HS-5 (cell line): ENCODE measurements at places on chromosomes 16 and 17.

DNA sequence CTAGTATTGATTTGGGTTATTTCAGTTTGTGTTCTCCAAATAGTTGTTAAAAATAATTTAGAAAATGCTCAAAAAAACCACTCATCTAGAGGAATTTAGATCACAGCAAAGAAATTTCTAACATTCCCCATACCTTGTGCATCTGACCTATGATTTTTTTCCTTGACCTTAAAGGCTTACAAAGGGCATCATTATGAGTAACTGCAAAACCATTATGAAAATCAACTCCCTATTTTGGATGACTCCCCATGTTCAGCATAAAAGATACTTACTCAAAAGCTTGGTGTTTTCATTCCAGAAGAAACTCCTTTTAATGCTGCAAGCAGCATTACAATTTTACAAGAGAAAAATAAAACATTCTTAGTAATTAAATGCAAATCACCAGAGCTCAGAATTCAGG, 83.2 kb downstream of the GRIN2A start:
- peak; percentile 83 for DNase-seq

GRCh38 chr17:17830269-17830567, 6.6 kb downstream of the SREBF1 start:
- DNase-seq, result no peak

- DNase-seq, result no peak
Measured at GRCh38 chr17:81095383-81095762, 60.4 kb downstream of the BAIAP2 start.

DNA sequence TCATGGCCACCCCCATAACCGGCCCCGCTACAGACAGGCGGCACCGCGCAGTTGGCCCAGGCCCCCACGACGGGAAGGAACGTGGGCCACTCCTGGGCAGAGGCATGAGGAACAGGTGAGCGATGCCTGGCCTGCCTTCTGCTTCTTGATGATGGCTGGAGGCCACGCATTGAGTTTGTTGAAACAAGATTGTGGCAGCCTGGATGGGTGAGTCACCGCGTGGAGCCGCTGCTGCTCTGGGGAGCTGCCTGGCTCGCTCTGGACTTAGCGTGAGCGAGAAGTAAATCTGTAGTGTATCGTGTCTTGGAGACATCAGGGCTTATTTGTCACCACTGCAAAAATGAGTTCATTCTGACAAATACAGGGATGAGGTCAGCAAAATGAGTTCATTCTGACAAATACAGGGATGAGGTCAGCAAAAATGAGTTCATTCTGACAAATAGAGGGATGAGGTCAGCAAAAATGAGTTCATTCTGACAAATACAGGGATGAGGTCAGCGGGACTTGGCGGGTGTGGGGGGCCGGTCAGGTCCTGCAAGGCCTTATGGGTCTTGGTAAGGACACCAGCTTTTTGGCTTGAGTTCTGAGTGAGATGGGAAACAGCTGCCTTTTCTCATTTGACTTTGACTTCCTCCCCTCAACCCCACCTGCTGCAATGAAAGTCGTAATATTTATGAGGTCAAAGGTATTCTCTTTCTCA, 93.0 kb downstream of the SEC14L1 start:
- no peak for DNase-seq

- DNase-seq, result no peak
Measured at GRCh38 chr17:50187751-50188530, 13.5 kb downstream of the COL1A1 start.

GRCh38 chr17:45121055-45121454, 11.3 kb downstream of the PLCD3 start:
- no peak for DNase-seq

DNA sequence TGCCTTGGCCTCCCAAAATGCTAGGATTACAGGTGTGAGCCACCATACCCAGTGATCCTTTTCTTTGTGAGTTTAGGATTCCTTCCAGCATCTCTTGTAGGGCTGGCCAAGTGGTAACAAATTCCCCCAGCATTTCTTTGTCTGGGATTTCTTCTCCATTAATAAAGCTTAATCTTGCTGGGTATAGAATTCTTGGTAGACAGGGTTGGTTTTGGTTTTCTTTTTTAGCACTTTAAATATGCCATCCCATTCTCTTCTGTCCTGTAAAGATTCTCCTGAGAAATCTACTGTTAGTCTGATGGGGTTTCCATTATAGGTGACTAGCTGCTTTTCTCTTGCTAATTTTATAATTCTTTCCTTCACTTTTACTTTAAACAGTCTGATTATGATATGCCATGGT, 173.0 kb upstream of the TOM1L1 start:
- DNase-seq, result no peak

DNA sequence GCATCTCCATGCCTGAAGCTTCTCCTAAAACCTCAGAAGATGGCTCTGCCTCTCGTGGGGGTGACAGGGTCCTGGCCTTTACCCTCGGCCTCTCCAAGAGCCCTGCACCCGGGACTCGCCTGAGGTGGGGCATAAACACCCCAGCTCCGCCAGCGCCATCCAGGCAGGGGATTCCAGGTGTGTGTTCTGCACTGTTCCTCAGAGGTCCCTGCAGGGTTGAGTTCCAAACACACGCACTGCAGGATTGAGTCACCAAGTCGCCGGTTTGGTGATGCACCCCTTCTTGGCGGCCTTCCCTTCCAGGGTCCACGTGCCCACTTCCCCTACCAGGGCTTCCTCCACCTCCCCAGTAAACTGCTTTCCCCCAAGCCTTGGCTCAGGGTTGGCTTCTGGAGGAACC, 40.0 kb upstream of the RBFOX3 start:
- no peak for DNase-seq

DNA sequence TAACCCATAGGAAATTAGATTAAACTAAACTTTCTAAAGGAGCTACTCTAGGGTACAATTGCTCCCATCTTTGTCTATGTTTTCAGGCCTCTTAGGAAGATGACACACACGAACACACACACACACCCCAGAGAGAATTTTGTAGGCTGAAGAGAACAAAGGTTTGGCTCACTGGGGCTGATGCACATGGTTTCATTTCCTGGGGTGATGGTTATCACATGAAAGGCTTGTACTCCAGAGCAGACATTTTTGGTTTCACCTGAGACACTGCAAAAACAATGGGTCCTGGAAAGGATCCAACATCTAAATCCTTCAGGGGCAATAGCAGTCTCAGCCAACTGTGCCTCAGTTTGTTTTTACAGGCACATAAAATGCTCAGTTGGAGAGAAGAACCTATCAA, 62.8 kb downstream of the GRB7 start:
- DNase-seq, result no peak

GRCh38 chr17:76219670-76220383, 20.5 kb downstream of the RNF157 start:
- no peak for DNase-seq

DNA sequence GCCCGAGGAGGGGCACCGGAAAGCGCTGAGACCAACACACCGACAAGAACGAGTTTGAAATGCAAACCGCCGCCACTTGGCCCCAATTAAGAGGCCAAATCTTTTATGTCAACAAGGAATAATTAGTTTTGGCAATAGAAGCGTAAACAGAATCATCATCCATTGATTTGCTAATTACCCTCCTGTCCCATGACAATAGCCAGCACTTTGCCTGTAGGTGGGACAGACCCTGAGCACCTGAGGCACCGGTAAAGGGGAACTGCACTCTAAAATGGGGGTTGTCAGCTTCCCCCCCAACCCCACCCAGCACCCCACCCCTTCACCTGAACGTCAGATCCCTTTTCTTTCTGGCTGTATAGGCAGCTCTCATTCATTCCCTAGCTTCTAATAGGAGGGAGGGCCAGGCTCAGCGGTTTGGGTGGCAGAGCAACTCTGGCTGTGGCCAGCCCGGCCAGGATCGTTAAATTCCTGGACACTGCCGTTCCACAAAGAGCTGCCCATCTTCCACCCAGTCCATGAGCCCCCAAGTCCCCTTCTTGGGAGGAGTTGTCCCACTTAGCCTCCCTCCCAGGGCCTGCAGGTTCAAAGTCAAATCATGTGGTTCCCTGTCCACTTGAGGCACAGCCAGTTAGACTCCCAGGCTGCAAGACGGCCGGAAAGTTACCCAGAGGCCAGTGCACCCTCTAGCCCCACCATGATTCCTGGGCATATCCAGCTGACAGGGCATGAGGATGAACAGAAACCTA, 45.8 kb downstream of the WNT3 start:
- DNase-seq, result no peak

GRCh38 chr17:4788159-4788806, 481 bp upstream of the GLTPD2 start:
- no peak for DNase-seq

GRCh38 chr17:50660042-50660886, 25.6 kb downstream of the ABCC3 start:
- no peak for DNase-seq

GRCh38 chr16:1794221-1794871, 841 bp upstream of the IGFALS start:
- DNase-seq, result no peak

GRCh38 chr16:87822108-87822970, 47.0 kb downstream of the SLC7A5 start:
- no peak for DNase-seq

GRCh38 chr16:3468501-3468900, 25.0 kb downstream of the NAA60 start:
- no peak for DNase-seq

DNA sequence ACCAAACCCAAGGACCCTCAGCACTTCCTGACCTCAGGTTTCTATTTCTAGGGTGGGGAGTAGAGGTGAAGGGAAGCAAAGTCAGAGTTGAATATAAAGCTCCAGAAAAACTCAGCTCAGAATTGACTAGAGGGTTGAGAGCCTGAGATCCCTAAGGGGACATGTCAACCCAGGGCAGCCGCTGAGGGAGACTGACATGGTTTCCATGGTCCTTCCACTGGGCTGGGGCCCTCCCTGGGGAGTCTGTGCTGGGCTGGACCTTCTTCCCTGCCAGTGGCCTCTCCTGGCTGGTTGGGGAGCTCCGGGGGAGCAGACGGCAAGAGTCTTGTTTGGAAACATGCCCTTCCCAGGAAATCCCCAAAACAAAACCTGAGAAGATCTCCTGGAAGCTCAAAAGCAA, 121.3 kb downstream of the METRNL start:
- no peak for DNase-seq

- peak; percentile 35 for DNase-seq
Measured at GRCh38 chr16:2919511-2920255, 8.0 kb downstream of the FLYWCH1 start.

DNA sequence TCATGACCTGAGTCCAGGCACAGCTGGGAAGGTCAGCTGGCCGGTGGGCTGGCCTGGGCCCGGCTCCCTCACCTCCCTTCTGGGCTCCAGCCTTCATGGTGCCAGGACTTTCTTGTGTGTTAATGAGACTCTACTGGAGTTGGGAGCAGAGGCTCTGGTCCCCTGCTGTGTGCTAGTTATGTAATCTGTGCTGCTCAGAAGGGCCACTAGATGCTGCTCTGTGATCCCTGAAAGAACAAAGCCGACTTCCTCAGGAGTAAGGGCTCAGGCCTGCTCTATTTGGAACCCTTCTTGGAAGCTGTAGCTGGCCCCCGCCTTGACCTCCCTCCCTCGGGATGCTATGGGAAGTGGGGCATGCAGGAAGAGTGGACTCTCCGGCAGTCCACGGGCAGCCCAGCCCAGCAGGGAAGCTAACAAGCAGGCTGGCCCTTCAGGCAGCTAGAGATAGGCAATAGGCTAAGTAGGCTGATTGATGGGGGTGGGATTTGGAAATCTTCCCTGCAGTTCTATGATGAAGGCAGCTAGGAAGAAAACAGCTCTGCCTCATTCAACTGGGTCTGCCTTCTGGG, 3.3 kb upstream of the CDK5R1 start:
- DNase-seq, result no peak

GRCh38 chr17:65564793-65565192, 3.3 kb upstream of the AXIN2 start:
- DNase-seq, result no peak

DNA sequence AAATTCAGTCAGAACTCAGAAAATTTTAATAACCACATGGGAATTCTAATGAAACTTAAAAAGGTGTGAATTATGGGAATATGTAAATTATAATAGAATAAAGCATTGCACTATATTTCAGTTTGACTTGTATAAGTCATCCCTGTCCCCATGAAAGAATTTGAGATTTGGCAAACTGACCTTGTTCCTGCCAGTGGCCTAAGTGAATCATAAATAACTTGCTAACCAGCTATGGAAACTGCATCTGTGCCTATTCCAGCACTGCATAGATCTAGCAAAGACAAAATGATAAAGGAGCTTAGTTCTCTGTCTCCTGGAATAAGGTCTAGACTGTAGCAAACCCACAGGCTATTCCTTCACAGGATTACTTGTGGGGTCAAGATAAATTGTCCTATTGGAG, 106.8 kb upstream of the NOG start:
- DNase-seq, result no peak

DNA sequence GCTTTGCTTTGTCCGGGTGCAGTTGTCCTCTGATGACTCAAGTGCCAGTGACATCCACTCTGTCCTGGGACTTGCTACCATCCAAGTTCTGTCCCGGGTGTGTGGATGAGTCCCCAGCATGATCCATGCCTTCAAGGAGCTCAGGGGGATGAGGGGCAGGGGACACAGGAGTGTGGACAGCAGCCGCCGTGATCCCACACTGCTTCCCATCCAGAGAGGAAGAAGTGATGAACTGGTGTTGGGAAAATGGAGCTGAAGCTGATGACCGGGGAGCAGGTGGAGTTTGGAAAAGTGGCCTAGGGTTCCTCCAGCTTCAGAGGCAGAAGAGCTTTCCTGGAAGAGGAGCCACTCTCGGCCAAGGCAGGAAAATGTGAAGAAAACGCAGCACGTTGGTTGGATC, 249.6 kb upstream of the TNRC6C start:
- no peak for DNase-seq

GRCh38 chr17:3959295-3959899, 4.8 kb downstream of the ATP2A3 start:
- no peak for DNase-seq

DNA sequence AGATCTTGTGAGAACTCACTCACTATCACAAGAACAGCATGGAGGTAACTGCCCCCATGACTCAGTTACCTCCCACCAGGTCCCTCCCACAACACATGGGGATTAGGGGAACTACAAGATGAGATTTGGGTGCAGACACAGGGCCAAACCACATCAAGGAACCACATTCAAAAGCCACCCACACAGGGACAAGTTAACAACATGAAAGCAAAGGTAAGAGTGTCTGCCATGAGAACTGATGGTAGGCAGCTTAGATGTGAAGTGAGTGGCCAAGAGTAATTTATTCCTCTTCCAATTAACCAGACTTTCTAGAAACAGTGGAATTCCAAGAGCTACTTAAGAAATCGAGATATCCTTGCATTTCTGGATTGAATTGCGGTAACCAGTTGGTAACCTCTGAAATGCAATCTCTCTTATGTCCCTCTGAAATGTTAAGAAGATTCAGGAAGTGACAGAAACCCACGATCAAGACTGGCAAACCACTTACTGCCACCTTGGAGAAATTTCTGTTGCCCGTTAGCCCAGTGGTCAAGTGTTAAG, 167.4 kb upstream of the CACNG5 start:
- DNase-seq, result no peak

DNA sequence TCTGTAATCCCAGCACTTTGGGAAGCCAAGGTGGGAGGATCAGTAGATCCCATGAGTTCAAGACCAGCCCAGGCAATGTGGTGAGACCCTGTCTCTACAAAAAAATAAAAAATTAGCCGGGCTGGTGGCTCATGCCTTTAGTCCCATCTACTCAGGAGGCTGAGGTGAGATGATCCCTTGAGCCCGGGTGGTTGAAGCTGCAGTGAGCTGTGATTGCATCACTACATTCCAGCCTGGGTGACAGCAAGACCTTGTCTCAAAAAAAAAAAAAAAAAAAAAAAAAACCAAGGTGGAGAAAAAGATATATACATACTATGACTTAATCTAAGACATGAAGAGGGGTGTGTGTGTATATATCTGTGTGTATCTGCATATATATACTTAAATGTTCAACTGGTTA, 26.7 kb downstream of the BBS2 start:
- no peak for DNase-seq
